ENCODE measurements at places on chromosomes 7 and 10.
A peak's percentile ranks its signal among the peaks of the same experiment; 100 is the strongest.

- DNase-seq = no peak
Measured at GRCh38 chr7:71787513-71787912, 624.6 kb downstream of the CALN1 start.

- DNase-seq = no peak
Measured at GRCh38 chr7:40493609-40494051, 358.8 kb downstream of the SUGCT start.

DNA sequence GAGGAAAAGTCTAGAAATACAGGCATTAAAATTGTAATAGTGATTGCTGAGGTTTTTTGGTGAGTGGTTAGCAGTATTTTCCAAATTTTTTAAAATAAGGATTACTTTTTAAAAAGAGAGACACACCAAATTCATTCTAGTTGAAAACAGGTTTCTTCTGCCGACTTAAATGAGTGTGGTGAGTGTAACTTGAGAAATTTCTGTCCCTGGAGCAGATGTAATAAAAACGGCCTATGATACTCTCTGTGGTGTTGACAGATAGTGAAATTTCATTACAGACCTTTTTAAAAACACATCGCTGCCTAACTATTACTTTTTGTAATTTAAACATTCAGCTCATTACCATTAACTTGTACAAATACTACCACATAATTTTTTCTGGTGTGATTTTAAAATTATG, 90.1 kb downstream of the CYP51A1 start:
- DNase-seq = no peak

DNA sequence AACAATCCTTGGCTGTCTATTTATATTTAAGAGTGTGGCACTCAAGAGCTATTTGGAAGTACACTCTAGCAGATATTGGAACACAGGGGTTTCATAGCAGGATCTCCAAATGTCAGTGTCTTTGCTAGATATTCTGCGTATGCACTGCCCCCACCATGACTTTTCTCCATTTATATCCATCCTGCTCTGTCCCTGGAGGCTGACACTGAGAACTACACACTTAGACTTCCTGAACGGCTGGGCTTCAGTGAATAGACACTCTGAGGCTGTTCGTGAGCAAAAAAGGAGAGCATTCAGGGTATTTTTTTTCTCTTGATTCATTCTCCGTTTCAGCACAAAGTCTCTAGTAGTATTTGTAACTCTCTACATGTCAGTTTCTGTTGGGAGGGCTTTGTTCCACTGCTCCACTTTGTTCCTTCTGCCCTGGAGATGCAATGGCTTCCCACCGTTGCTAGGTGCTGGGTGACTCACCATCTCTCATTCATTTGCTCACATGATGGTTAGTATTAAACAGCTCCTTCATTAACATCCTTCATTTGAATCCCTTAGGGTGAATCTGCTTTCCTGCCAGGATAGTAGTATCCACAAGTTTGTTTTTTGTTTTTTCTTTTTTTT, 155.9 kb upstream of the SLC13A1 start:
- no peak for DNase-seq

DNA sequence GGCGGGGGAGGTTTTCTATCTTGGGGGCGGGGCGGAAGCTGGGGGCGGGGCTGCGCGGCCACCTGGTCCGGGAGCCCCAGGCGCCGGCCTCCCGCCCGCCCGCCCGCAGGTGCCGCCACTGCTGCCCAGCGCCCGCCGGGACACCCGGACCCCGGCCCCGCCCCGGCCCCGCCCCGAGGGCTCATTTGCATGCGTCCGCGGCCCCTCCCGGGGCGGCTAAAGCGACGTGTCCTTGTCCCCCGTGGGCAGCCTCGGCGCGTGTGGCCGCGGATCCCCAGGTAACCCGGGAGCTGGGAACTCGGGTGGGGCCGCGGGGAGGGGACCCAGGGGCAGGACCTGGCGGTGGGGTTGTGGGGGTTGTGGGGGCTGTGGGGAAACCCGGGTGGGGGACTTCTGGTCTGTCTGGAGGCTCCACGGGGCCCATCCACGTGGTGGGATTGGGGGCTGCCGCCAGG, at the start of gene BHLHA15:
Gene BHLHA15, plus strand, starts transcription at position 219 of the 455 bp plus-strand sequence. CDS start 871 bp downstream, outside the sequence.
- DNase-seq = peak; percentile 20

DNA sequence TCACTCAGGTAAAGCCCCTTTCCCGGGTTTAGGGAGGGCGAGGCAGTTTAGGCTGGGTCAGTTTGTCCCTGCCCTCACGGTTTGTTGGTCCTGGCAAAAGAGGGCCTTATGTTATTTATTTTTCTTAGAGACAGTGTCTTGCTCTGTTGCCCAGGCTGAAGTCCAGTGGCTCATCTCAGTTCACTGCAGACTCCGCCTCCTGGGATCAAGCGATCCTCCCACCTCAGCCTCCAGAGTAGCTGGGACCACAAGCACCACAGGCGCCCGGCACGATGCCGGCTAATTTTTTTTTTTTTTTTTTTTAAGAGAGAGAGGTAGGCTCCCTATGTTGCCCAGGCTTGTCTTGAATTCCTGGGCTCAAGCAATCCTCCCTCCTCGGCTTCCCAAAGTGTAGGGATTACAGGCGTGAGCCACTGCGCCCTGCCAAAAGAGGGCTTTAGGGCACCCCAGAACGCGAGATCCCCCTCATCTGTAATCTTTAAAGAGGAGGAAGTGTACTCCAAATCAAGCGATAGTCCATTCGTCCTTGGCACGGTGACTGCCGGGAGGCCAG, 626 bp upstream of the BMS1 start:
- DNase-seq = no peak

DNA sequence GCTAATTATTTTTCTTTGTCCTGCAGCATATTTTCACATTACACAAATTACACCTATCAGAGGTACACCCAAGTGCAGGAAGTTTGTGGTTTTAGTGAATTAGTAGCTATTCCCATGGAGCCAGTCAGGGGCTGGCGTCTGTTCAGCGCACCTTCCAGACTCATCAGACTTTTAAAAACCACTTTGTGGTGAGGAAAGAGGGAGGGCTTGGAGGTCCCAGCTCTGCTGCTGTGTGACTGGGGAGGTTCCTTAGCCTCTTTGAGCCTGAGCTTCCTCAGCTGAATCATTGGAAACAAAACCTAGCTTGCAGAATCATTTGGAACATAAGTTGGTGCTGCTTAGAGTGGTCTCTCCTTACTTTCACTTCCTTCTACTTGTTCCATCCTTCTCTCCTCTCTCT, 175.4 kb downstream of the SORCS3 start:
- no peak for DNase-seq

GRCh38 chr7:104552102-104552501, 223.7 kb downstream of the LHFPL3 start:
- no peak for DNase-seq

GRCh38 chr7:96303686-96304443, 18.0 kb downstream of the SLC25A13 start:
- DNase-seq = no peak
